ENCODE measurements at places on chromosomes 2 and 18. TPM values are rescaled to one million over a fixed set of nuclear protein-coding genes. Genes with fewer than 3 reads are reported as not detected.

DNA sequence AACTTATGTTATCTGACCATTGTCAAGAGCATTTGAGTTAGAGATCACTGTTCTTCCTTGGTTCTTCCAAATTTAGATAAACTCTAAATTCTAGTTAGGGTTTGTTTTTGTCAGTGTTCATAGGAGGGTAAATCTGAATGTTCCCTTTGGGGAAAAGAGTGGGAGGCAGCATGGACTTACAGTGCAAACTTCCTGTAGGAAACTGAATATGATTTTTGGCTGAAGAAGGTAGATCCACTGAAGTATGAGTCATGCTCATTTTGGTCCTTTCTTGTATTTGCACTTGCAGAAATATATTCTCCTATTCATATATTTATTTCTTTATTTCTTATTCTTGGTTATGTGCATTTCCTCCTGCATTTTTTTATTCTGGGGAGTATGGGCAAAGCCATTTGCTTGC is 27.3 kb downstream of the CCDC85A start:
- no peak for DNase-seq

- no peak for DNase-seq
These were observed 409.3 kb upstream of the KCNH7 start for GRCh38 chr2:163247847-163248220.

Gene MTCL1
- total RNA-seq = 0.20 TPM

DNA sequence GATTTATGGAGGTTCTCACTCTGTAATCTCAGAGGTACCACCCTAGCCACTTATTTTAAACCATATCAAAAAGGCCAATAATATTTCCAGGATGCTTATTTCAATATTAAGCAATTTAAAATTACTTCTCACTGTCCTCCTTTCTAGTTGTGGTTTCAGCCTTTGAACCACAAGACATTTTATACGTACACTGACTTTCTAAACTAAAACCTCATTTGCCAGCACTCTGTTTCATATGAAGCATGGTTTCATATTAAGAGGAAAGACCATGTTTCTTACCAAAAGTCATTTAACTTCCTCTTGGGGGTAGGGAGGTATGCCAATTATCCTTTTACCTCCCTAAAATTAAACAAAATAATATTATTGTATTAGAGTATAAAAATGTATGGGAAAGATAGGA is 399.8 kb downstream of the CDH7 start:
- no peak for DNase-seq

Gene SCN7A
- not detected for total RNA-seq

DNA sequence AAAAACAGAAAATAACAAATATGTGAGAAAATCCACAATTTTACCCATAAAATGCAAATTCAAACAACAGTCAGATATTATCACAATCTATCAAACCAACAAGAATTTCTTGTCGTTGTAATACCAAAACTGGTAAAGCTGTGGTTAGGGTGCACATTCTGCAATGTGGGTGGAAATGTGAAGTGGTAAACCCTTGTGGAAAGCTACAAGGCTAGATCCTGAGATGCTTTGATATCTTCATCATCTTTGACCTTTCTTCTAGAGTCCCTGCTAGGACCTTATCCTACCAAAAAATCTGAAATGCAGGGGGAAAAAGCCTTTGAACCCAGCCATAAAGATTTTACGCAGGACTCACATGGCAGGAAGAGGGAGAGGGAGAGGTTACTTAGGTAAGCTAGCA is 17.2 kb upstream of the ATG16L1 start:
- peak; percentile 8 for DNase-seq

Gene LHCGR
- not detected for total RNA-seq

Data from activated T-helper 1 cell treated with anti-CD3 and anti-CD28 coated beads, Interleukin-12 subunit alpha, Interleukin-12 subunit beta, Interleukin-2, Interleukin-4 antibody, amounts not matched to agents 30 ng/mL and 10 ng/mL and 1 ng/mL, durations not matched to agents 14 hours and 24 hours and 36 hours (primary cell).